HL-60 (cell line): ENCODE measurements at places on chromosomes 2 and 18.
A peak's percentile ranks its signal among the peaks of the same experiment; 100 is the strongest.

DNA sequence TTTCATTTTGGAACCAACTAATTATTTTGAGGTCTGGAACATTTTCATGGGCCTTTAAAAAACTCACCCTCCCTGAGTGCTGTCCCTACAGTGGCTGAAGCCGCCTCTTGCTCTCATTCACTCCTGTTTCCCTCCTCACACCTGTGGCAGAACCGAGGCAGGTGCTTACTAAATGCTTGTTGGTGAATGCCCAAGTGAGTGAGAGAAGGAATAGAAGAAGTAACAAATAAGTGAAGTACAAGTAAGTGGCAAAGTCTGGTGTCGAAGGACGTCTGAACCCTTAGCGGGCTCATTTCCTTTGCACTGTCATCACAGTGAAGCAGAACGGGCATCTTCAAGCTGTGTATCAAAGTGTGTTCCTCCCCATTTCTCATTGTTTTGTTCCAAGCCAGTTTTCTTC, 135.2 kb downstream of the RHBDD1 start:
- DNase-seq = no peak

- DNase-seq = no peak
Measured at GRCh38 chr2:54483426-54483825, 27.3 kb downstream of the SPTBN1 start.

DNA sequence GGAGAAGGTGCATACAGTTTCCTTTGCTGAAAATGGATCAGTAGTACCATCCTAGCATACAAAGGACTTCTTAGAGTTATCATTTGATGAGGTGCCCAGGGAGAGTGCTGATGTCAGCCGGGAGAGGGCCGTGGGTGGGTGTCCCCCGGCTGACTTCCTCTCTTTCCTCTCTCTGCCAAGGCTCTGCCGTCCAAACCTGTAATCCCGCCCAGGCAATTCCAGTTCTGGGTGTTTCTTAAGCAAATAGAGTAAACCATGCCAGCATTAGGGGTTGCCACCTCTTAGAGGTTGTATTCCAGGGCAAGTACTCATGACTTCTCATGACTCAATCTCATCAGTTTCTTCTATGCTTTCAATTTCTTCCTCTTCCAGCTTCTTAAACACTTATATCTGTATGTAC, 117.2 kb downstream of the GATA6 start:
- no peak for DNase-seq

- DNase-seq = no peak
Measured at GRCh38 chr18:40738321-40738880, 1216.6 kb upstream of the PIK3C3 start.

DNA sequence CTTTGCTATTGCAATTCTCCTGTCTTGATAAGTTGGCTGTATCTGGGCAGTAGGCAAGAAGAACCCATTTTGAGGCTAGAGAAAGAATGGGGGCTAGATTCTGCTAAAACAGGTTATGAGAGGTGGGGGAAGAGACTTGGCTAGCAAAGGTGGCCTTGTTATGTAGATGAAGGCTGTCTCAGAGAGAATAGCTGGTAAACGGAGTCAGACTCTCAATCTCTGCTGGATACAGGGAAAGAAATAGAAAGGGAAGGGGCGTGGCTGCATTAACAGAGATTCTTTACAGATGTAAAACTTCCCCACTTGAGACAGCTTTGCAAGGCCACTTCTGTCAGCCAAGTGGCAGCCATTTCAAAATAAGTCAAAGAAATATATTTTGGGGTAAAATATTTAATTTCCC, 38.1 kb upstream of the ARHGAP25 start:
- no peak for DNase-seq

- no peak for DNase-seq
Measured at GRCh38 chr2:58313926-58314325, 72.8 kb upstream of the FANCL start.

DNA sequence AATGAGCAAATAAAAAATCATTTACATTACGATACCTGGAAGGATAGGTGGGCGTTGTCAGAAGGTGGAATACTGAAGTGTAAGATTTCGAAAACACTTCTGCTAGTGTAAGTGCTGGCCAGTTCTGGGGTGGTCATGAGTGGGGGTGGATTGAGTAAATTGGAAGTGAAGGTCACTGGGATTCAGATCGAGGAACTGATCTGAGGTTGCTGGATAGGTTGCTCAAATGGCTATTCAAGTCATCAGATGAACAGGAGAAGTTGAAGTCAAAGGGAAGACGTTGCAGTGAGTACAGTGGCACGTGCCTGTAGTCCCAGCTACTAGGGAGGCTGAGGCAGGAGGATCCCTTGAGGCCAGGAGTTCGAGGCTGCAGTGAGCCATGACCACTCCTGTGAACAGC, 95.7 kb downstream of the MALT1 start:
- DNase-seq = no peak

GRCh38 chr2:213766062-213766461, 481.8 kb downstream of the SPAG16 start:
- no peak for DNase-seq

DNA sequence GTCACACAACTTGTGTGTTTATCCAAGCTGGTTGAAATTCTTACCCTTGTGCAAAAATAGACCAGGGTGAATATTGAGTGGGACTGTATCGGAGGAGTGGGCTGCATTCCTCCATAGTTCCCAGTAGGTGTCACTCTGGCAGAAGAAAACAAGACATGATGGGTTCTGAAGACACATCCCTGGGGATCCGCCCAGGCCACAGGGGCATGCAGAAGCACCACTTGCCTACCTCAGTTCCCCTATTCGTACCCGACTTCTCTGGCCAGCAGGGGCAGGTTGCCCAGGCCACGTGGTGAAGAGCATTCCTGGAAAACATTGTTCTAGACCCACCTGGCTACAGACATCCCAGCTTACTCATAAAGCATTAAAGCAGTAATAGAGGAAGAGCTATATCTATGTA, 168.2 kb downstream of the FAM210A start:
- peak; percentile 62 for DNase-seq

DNA sequence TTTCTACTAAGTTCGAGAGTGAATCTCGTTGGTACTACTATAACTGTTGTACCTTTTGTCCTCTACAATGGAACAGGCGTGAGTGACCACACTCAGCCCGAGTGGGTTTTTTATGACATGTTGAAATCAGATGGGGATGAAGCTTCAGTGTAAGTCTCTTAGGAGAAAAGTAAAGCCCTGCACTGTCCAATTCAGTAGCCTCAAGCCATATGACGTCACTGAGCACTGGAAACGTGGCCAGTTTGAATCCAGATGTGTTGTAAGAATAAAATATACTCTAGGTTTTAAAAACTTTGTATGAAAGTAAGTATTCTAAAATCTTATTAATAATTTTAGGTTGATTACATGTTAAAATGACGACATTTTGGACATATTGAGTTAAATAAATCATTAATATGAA, 101.7 kb upstream of the SP3 start:
- no peak for DNase-seq

- DNase-seq = no peak
Measured at GRCh38 chr2:187266645-187267044, 181.4 kb downstream of the CALCRL start.

DNA sequence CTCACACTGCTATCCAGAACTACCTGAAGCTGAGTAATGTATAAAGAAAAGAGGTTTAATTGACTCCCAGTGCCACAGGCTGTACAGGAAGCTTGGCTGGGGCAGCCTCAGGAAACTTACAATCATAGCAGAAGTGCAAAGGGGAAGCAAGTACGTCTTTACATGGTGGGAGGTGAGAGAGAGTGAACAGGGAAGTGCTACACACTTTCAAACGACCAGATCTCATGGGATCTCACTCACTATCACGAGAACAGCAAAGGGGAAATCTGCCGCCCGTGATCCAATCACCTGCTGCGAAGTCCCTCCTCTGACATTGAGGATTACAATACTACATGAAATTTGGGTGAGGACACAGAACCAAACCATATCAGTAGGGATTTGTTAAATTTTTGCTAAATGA, 150.4 kb upstream of the NXPH2 start:
- no peak for DNase-seq

GRCh38 chr2:221025398-221025797, 546.7 kb downstream of the EPHA4 start:
- no peak for DNase-seq

DNA sequence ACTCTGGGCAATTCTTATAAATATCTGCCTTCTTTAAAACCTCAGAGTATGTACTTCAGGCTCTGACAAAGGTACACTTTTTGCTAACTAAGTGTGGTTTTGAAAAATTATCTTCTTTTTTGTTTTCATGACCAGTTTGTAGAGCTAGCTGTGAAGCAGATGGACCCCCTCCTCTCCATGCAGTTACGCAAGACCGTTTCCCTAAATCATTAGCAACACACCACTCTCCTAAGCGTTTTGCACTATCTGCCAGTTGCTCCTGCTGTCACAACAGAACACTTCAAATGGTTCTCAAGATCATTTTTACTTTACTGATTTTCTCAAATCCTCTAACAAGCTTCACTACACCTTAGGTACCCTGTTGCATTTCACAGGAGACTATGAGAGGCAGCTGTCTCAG, 53.3 kb downstream of the GULP1 start:
- DNase-seq = no peak

DNA sequence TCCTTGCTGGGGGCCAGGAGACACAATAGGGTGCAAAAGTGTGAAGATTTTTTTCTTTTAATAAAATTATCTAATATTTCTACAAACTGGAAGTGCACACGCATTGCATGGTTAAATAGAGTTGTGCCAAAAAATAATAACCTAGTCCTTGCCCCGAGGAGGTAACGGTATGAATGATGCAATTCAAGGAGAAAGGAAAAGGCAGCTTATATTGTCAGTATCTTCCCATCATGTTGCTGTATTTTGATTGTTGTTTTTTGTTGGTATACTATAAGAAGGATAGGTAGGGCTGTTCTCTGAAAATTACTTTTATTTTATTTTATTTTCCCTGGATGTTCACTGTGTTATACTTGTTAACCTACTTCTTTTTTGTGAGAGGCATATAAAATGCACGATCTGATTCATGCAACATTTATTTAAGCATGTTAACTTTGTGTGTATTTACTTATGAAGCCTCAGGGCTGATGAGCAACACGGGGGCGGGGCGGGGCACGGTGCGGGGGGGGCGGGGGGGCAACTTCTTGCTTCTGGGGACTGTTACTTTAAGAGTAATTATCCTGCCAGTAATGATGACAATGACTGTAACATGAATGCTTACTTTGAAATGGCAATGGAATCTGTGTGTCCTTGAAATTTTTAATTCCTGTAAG, 118.6 kb downstream of the AQP4 start:
- DNase-seq = no peak

GRCh38 chr18:809985-810642, 1.9 kb downstream of the YES1 start:
- no peak for DNase-seq

GRCh38 chr2:137870682-137871081, 93.6 kb upstream of the HNMT start:
- DNase-seq = no peak

- no peak for DNase-seq
Measured at GRCh38 chr2:112108178-112108832, 29.9 kb upstream of the FBLN7 start.

DNA sequence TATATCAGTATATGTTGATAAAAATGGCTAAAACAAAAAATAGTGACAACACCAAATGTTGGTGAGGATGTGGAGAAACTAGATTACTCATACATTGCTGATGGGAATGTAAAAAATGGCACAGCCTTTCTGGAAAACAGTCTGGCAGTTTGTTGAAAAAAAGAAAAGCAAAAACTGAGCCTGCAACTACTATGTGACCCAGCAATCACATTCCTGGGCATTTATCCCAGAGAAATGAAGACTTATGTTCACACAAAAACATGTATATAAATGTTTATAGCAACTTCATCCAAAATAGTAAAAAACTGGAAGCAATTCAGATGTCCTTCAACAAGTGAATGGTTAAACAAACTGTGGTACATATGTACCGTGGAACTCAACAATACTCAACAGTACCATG, 7.5 kb upstream of the KDSR start:
- DNase-seq = no peak

DNA sequence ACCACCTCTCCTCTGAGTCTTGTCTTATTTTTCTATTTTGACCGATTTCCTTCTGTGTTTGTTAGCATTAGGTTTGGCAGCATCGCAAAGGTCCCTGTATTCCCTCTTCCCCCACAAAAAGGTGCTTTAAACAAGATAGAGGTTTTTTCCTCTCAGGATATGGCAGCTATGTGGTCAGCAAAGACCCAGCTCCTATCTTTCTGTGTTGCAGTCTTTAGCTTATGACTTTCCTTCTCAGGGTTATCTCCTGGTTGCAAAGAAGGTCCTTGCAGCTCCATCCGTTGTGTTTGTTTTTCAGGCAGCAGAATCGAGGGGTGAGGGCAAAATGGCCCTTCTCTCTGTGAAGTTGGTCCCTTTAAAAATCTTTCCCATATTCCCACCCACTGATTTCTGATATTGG, 38.4 kb downstream of the GALNT1 start:
- DNase-seq = no peak

DNA sequence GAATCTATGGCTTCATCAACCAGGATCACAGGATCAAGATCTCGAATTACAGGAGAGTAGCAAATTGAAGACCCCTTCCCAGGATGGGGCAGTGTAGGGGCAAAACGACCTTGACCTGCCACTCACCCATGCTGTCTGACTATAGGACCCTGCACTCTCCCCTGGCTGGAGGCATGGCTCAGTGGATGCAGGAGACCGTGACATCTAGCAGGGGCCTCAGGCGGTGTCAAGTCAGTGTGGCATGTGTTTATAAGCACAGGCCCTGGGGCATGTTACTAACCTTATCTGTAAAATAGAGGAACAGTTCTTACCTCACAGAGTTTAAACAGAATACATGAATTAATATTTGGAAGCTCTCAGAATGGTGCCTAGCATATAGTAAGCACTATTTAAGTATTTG, 3.5 kb downstream of the HAAO start:
- no peak for DNase-seq

DNA sequence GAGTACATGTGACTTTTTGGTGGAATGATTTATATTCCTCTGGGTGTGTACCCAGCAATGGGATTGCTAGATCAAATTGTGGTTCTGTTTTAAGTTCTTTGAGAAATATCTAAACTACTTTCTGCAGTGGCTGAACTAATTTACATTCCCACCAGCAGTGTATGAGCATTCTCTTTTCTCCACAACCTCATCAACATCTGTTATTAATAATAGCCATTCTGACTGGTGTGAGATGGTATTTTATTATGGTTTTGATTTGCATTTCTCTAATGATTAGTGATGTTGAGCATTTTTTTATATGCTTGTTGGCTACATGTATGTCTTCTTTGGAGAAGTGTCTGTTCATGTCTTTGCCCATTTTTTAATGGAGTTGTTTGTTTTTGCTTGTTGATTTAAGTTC, 267.4 kb upstream of the NT5C1B start:
- no peak for DNase-seq

- no peak for DNase-seq
Measured at GRCh38 chr2:120472891-120473309, 127.0 kb downstream of the INHBB start.
